Stimulated activated CD4-positive, alpha-beta T cell treated with anti-CD3 and anti-CD28 coated beads, Interleukin-1b, Interleukin-23, amount 100 ng/mL, for 24 hours (primary cell): ENCODE measurements at places on chromosomes 4 and X.

DNA sequence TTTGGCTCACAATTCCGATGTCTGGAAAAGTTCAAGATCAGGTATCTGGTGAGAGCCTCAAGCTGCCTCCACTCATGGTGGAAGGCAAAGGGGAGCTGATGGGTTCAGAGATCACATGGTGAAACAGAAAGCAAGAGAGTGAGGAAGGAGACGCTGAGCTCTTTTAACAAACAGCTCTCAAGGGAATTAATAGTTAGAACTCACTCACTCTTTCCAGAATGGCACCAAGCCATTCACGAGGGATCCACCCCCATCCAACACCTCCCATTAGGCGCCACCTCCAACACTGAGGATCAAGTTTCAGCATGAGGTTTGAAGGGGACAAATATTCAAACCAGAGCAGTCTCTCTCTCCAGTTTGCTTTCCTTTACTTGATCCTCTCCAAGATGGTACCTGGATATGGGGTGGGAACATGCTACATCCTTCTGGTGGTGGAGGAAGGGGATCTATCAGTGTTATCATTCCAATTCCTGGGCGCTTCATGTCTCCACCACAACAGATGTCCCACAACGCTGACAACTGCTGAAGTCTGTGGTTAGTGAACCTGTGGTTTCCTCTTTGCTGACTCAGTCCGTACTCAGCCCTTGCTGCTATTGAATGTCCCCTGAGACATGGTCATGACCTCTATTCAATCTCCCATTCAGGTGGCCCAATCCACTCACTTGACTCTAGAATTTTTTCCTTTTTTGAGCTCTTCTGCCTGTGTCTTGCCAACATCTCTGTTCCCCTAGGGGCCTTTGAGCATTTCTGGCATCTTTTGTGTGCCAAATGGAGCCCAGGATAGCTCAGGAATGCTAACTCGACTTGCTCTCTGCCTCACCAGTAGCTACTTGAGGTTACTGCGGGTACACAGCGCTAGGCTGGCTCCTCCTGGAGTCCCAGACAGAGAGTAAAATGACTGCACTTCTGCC, 395.2 kb downstream of the MID1IP1 start:
- no peak for DNase-seq

DNA sequence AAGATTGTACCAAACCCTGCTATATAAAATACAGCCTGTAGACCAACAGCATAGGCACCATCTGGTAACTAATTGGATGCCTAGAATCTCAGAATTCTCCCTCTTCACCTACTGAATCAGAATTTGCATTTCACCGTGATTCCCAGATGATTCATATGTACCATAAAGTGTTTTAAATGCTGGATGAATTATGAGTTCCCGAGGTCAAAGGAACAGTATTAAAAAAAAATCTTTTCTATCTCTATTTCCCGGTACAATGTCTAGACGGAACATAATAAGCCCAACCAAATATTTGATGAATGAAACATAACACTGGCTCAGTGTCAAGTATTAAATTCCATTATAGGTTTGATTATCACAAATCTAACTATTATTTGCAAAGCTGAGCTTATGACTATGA, 280.0 kb downstream of the ANKRD50 start:
- DNase-seq = no peak

DNA sequence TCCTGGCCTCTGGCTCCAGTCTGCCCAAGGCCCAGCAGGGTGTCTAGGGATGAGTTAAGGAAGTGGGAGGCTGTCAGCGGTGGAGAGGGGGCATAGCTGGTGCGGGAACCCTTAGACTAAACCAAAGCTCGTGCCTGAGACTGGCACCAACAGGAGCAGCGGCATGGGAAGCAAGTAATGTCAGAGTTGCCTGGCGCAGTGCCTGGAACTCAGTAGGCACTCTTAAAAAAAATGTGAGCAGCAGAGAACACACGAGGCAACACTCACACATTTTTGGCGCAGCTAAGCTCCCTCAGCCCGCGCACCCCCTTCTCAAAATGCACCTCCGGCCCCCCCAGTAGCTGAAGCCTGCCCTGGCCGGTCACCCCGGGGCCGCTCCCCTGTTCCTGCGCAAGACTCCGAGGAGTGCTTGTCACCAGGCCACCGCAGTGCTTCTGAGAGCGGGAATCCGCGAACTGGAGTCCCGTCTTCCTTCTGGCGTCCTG, 583 bp downstream of the GABRE start:
- no peak for DNase-seq

GRCh38 chrX:9907645-9908387, 59.3 kb upstream of the CLDN34 start:
- no peak for DNase-seq

DNA sequence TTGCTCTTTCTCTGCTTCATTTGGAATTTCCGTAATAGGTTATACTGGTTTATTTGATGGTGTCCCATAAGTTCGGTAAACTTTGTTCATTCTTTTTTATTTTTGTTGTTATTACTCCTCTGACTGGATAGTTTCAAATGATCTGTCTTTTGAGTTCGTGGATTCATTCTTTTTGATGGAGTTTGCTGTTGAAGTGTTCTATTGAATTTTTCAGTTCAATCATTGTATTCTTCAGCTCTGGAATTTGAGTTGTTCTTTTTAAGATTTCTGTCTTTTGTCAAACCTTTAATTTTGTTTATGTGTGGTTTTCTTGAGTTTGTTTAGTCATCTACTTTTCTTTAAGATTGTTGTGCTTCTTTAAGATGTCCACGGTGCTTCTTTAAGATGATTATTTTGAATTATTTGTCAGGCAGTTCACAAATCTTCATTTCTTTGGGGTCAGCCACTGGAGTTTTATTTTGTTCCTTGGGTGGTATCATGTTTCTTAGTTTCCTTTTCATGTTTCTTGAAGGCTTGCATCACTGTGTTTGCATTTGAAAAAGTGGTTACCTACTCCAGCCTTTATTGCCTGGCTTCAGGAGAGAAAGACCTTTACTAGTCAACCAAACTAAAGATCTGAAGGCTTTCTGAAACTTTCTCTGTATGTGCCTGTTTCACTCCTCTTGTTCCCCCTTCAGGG, 154.8 kb upstream of the ANXA3 start:
- DNase-seq = no peak

DNA sequence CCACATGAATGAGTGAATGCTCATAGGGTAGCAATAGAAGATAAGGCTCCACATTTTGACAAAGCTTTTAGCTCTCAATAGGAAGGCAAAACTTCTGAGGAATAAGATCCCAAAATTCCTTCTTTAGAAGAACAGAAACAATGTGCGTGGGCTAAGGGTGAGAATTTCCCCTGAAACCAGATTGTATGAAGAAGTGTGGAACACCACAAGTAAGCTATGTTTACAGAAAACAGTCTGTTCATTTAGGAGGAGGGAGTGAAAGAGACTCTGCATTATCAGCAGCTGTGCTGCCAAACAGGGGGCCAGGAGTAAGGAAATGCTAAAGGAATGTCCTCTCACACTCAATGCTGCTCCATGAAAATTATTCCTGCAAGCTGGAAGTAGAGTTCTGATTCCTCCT, 851.6 kb downstream of the CENPC start:
- no peak for DNase-seq

DNA sequence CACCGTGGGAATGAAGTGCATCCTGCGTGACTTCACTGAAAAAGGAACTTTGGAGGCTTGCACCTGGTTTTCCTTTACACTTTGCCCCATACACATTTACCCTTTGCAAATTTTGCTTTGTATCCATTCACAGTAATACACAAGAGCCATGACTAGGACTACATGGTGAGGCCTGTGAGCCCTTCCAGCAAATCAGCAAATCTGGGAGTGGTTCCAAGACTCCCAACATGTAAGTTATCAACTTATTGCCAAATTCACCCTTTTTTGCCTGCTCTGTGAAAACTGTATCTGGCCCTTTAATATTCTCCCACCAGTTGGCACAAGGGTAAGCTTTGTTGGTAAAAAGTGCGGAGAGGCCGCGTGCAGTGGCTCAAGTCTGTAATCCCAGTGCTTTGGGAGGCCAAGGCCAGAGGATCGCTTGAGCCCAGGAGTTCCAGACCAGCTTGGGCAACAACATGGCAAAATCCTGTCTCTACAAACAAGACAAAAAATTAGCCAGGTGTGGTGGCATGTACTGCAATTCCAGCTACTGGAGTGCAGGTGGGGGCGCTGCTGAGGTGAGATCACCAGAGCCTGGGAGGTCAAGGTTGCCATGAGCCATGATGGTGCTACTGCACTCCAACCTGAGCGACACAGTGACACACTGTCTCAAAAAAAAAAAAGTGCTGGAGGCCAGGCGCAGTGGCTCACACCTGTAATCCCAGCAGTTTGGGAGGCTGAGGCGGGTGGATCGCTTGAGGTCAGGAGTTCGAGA, 5.0 kb downstream of the PRMT9 start:
- DNase-seq = no peak

- DNase-seq = no peak
Measured at GRCh38 chr4:27293831-27294230, 433.2 kb downstream of the STIM2 start.

GRCh38 chr4:8723222-8723980, 130.8 kb downstream of the CPZ start:
- no peak for DNase-seq

DNA sequence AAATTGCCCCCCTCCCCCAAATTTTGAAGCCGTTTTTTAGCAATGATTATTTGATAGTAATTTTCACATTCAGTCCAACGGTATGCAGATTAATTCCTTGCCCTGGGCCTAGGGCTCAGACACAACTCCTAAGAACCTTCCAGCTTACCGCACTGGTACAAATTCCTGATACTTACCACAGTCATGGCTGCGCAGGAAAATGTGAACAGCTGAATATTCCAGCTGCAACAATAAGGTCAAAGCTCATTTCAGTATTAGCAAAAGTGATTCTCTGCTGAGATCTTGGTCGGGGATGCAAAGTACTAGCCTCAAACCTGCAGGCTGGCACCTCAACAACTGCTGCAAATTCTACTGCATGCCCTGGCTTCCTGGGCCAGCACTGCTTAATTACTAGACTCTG, 3.0 kb downstream of the ATP11C start:
- DNase-seq = no peak

GRCh38 chr4:25096981-25097443, 63.2 kb downstream of the SEPSECS start:
- no peak for DNase-seq

DNA sequence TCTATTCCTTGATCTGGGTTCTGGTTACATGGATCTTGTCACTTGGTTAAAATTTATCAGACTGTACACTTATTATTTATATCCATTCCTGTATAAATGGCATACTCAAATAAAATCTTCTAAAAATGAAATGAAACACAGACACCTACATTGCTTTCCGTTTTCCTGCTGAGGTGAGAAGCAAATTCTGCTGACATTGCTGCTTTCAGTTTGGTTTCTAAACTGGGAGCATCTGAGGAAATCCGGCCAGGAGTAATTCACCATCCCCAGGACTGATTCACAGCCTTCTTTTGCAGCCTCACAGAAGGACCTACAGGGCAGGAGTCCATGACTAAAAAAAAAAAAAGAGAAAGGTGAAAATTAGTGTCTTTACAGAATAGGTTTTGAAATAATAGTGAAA, 93.6 kb downstream of the CORIN start:
- DNase-seq = no peak
